Activated T-helper 1 cell treated with anti-CD3 and anti-CD28 coated beads, Interleukin-12 subunit alpha, Interleukin-12 subunit beta, Interleukin-2, Interleukin-4 antibody, amounts not matched to agents 30 ng/mL and 10 ng/mL and 1 ng/mL, durations not matched to agents 14 hours and 24 hours and 36 hours (primary cell): ENCODE measurements at places on chromosomes 12 and 14. TPM values are rescaled to one million over a fixed set of nuclear protein-coding genes. Genes with fewer than 3 reads are reported as not detected.

TBC1D30 gene
- total RNA-seq, result 1.1 and 1.6 TPM in 2 replicates

DNA sequence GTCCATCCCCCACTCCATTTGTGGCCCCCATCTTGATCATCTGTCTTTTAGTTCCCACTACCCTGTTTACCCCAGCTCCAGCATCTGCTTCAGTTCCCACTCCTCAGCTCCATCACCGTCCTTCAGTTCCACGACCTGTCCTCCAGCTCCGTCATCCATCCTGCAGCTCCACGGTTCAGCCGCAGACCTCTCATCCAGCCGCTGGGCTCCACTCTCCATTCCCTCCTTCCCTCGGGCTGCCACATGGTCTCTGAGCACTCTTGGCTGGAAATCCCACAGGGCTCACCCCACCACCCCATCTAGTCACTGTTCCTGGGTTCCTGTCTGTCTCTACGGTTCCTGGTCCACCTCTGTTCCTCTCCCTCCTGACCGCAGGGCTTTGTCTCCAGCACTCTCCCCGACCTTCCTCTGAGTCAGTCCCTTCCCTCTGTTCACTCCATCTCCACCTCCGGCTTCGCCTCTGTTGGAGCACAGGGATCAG is 3.3 kb upstream of the P3H3 start:
- DNase-seq, result no peak

GRCh38 chr12:57875753-57876547 is 29.4 kb upstream of the CTDSP2 start:
- no peak for DNase-seq

DNA sequence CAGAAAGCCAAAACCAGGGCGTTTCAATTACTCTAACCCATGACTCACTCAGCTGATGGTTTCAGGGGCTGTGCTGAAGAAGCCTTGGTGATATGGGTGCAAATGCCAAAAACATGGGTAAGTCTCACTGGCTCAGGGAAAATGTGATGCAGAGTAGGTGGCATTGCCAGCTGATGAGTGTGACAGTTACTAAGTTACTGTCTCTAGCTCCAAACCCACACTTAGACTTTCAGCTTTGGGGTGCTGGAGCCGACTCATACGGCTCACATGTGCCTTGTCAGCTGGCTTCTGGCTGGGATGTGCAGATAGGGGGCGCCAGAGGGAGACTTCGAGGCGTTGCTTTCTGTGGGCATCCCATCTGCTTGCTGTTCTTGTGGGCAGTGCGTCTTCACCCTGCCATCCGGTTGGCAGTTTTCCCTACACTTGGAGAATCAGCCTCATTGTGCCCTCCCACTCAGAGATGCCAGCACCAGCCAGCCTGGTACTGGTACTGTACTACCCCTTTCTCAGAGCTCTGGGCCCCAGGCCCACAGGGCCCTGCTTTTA is 11.1 kb upstream of the KRT7 start:
- peak; percentile 69 for DNase-seq

KMT2D gene
- total RNA-seq, result 107 and 109 TPM in 2 replicates

DNA sequence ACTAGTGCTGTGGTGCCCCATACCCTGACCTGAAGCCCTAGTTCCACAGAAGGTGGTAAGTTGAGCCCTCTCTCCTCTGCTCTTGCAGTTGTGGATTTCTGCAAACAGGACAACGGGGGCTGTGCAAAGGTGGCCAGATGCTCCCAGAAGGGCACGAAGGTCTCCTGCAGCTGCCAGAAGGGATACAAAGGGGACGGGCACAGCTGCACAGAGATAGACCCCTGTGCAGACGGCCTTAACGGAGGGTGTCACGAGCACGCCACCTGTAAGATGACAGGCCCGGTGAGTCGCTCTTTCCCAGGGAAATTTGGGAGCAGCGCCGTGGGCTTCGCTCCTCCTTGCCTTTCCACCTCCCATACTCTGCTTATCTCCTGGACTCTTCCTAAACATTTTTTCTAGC is 92.2 kb downstream of the NT5DC3 start:
- DNase-seq, result no peak

CAPZA3 gene
- total RNA-seq, result not detected in 2 replicates
